HT1080 (cell line): ENCODE measurements at places on chromosomes 6 and 20.

GRCh38 chr6:138652824-138653223, 120.7 kb upstream of the CCDC28A start:
- no peak for DNase-seq

DNA sequence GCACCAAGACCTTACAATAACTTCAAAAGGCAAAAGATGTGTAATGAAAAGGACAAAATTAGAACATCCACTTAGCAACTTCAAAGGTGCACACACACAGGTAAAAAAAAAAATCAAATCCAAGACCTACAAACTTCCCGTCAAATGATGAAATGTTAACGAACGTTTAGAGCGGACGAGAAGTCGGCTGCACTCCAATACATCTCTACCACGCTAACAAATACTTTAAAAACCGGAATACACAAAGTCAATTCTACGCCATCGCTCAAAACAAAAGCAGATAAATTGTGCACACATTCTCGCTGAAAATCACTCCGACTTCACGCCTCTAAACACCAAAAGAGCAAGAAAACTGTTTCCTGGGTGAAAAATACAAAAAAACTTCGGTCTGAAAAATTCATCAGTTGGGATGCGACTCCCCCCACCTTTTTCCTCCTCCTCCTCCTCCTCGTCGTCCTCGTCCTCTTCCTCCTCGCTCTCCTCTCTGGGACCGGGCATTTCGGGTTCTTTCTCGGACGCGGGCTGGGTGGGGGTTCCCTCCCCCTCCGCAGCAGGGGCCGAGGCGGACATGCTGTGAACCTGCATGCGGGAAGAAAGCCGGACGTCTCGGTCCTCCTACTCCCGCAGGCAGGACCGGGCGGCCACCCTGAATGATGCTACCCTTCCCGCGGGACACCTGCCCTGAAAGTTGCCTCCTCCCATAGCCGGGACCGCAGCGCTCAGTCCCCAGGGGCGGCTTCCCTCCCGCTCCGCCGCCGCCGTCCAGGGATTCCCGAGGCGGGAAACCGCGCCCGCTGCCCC, 712 bp downstream of the DEK start:
- DNase-seq = peak; percentile 34

DNA sequence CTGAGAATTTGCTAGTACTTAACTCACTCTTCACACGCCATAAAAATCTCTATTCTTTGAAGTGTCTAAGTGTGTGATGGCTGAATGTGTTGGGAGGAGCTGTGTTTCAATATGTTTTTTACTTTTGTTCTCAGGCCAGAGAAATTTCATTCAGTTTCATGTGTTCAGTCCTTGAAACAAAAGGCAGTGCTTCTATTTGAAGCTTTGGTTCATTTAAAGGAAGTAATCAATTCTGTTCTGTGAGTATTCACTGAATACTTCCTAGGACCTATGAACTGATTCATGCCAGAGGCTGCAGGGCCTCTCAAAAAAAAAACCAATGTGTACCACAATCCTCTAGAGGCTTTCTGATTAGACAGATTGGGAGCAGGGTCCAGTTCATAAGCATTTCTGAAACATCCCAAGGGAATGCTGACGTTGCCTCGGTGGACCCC, 12.4 kb upstream of the F13A1 start:
- DNase-seq = no peak

GRCh38 chr6:80543598-80544222, 437.2 kb downstream of the BCKDHB start:
- DNase-seq = peak; percentile 91

DNA sequence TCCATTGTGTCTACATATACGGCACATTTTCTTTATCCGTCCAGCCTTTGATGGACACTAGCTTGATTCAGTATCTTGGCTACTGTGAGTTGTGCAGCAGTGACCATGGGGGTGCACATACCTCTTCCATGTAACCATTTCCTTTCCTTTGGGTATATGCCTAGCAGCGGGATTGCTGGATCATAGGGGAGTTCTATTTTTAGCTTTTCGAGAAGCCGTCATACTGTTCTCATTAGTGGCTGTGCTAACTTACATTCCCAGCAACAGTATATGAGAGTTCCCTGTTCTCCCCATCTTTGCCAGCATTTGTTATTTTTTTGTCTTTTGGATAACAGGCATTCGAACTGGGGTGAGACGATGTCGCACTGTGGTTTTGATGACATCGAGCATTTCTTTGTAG, 395.0 kb downstream of the SMOC2 start:
- DNase-seq = no peak
